Left forelimb (tissue), 1 donor: ENCODE measurements at places on chromosomes 1 and 21.

DNA sequence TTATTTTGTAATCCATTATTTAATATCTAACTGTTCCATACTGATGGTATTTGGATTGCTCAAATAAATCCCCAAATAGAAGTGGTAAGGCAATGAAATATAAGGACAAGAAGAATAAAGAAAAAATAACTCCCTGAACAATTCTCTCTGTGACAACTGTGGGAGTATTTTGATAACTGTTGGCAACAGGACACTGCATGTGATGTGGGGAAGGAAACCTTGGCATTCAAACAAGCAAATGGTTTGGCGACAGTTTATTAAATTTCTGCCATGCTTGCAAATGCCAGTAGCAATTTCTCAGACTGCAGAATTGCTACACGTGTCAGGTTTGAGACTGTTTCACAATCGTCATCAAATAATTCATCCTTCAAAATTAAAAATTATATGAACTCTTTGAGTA, 8.6 kb upstream of the MRPL39 start:
- DNase-seq = no peak

DNA sequence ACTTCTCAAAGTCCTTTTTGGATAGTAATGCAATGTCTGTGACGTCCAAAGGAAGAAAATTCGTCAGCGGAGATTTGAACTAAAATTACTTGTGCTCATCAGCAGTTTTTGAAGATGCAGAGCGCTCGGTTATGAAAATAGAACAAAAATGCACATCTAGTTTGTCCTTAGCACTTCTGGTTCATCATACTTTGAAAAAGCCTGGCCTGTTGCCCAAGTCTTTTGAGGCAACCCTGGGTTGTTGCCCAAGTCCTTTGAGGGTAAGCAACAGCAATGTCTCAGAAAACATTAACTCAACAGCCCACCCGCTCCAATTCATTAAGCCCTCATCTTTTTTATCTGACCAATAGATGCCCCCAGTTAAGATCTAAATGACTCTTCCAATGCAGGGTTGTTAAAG, 91.9 kb downstream of the HUNK start:
- DNase-seq = no peak

DNA sequence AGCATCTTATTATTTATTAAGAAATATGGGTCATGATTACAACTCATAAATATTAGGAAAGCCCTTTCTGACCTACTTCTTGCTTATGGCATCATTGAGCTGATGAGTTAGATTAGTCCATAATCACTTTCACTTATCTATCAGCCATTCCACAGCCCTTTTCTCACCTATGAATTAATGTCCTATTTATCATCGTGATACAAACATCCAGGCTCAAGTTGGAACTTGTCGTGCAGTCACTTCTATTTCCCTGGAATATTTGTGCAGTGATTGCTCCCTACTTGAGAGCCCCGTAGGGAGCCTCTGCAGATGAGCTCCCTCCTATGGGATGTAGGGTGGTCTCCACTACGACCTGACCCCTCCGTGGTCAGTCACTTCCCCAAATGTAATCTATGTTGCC, 8.1 kb upstream of the F3 start:
- no peak for DNase-seq

DNA sequence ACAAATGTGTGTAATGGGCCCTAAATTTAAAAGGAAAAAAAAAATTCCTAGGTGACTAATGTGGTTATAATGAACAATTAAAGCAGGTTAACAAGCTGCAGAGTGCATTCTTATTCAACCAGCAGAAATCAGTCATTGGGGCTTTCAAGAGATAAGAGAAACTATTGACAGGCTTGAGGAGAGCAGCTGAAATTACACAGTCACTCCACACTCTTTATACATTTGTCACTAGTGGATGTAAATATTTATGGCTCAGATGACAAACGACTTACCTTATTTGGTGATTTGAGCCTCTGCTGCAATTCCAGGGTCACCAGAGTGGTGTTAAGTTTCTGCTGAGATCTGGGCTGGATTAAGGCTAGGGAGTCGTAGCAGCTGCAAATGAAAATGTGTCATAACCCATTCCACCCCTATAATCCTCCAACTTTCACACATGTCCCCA, 896.3 kb downstream of the TTLL7 start:
- DNase-seq = no peak

- DNase-seq = no peak
These were observed 486 bp upstream of the KCNA3 start for GRCh38 chr1:110675060-110675791.

DNA sequence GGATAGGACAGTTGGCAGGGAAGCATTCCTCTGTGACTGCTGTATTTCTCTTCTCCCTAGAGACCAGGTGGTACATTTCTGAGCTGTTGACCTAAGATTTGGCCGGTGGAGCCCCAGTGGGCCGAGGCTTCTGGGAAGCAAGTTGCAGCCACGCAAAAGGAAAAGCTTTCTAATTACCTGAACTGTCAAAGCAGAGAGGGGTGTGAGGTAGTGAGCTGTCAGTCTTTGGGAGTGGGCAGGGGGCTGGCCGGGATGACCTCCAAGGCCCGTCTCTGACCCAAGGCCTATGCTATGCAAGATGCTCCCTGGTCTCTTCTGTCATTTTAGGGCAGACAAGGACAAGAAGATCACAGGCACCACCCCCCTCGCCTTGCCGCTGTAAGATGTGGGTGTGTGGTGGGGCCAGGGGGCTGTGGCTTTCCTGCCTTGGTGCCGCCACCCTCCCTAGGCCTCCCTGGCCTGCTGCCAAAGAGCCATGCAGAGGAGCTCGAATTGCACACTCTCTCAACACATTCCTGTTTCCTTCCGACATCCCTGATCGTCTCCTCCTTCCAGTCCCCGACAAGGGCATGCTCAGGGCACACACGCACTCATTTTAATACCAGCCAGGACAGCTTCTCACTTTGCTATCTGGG, 7.7 kb downstream of the PADI1 start:
- peak; percentile 79 for DNase-seq

DNA sequence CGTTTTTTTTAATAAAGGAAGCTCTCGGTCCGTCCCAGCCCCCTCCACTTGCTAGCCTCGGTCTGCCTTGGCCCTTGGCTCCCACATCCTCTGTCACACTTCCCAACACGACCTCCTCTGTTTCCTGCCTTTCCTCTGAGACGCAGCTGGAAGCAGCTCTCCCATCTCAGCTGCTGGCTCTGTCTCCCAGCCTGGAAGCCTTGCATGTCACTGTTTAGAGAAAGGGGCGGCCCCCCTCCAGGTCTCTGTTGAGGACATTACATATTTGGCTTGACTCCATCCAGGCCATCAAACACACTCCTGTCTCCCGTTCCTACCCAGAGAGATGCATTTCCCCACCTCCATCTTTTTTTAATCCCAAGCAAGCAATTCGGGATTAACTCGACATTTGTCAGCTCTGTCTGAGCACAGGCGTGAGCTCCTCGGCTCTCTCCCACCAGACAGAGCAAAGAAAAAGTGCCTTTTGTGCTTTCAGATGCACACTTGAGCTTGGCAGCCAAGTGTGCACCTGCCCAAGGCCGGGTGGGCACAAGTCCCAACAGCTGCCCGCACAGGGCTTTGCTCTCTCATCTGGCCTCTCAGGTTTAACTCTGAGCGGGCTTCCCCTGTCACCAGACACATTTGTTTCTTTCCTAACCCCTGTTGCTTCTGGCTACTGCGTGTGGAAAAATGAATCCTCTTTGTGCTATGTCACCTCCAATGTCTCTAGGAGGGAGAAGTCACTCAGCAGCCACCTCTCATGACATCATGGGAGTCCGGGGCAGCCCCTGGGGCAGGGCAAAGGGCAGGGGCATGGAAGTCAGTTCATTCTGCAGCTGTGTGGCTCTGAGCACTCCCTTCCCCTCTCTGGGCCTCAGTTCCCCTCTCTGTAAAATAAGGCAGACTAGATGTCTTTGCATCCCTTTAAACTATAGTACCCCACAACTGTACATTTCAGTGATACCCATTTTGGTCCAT, 108.3 kb downstream of the KCND3 start:
- DNase-seq = peak; percentile 72

DNA sequence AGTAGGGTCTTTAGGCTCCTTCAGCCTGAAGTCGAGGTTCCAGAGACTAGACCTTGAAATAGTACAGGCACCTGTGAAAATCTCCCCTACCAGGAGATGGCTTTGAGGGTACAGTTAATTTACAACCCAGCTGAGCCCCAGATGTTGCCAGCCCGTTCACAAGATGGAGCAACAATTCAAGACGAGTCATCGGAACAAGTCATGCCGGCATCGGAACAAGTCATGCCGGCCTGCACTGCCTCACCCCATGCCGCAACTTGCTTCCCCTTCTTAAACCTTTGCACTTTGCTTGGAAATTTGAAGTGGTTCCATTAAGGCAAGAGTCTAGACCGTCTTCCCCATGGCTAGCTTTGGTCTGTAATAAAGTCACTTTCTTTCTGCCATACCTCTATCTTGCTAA, 16.0 kb downstream of the HHAT start:
- DNase-seq = no peak

DNA sequence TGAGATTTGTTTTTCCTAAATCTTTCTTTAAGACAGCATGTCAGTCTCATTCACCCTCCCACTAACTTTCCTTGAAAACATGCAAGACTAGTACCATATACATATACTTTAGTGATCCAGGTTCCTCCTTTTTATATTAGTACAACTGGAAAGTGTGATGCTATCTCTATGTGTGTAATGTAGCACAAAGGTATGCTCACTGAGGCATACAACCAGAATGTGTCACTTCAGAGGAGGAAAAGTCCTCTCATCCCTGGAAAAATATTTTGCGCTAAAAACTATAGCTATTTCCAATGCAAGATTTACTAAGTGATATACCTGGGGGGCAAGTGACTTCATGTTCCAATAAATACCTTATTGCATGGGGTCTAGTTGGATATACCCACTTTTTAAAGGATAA, 45.9 kb downstream of the BARHL2 start:
- no peak for DNase-seq

GRCh38 chr1:27569088-27569460, 34.9 kb downstream of the AHDC1 start:
- no peak for DNase-seq

GRCh38 chr1:155013632-155014031, 11.0 kb downstream of the ZBTB7B start:
- no peak for DNase-seq

DNA sequence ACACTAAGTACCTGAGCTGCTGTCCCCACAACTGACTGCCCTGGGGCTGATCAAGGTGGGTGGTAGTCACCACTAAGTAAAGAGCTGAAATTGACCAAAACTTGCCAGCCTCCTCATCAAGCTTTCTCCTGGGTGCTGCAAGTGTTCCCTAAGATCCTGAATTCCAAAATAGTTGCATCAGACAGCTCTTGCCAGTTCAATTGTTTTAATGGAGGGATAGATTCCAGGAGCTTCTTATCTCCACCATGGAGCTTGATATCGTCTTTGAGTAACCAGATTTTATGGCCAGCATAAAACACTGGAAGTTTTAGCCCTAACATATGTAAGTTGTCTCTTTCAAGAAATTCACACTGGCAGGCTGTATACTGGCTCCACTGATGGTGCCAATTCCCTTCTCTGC, 90.3 kb downstream of the NID1 start:
- no peak for DNase-seq

- DNase-seq = no peak
These were observed 1180.7 kb upstream of the B3GALT2 start for GRCh38 chr1:194367121-194367520.
